ENCODE measurements at places on chromosomes 16 and 17.

- DNase-seq, result no peak
These were observed 117.6 kb downstream of the TANGO6 start for GRCh38 chr16:68960910-68961309.

GRCh38 chr16:89167425-89167941 is 4.1 kb upstream of the CDH15 start:
- DNase-seq, result peak; percentile 15

DNA sequence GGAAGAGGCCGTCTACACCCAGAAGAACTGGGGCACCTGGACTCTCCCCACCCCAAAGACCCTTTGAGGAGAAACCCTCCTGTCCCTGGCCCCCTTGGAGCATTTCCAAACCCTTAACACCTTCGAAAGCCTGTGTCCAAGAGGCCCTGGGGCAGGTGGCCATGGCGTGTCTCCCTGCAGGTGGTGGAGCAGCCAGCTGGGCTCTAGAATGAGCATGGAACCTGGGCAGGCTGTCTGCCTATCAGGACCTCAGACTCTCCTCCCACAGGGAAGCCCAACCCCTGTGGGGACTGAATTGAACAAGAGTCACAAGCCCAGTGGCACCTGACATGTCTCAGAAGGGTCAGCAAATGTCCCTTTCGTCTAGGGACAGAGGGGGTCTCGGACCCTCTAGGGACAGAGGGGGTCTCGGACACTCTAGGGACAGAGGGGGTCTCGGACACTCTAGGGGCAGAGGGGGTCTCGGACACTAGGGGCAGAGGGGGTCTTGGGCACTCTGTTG is 8.4 kb downstream of the CBX4 start:
- DNase-seq, result no peak

DNA sequence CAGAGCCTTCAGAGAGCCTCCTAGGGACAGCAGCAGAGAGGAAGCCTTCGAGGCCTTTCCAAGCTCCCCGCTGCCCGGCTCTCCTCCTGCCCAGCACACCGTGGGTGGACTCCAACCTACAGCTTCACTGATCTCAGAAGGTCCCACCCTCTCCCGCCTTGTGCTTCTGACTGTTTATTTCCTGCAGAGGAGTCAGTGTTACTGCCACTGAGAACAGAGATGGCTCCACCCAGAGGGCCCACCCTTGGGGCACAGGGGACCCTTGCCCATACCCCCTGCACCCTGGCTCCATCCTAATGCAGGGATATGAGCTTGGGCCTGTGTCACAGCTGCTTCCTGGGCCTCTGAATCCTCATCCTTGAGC is 52.8 kb upstream of the TOB1 start:
- no peak for DNase-seq

DNA sequence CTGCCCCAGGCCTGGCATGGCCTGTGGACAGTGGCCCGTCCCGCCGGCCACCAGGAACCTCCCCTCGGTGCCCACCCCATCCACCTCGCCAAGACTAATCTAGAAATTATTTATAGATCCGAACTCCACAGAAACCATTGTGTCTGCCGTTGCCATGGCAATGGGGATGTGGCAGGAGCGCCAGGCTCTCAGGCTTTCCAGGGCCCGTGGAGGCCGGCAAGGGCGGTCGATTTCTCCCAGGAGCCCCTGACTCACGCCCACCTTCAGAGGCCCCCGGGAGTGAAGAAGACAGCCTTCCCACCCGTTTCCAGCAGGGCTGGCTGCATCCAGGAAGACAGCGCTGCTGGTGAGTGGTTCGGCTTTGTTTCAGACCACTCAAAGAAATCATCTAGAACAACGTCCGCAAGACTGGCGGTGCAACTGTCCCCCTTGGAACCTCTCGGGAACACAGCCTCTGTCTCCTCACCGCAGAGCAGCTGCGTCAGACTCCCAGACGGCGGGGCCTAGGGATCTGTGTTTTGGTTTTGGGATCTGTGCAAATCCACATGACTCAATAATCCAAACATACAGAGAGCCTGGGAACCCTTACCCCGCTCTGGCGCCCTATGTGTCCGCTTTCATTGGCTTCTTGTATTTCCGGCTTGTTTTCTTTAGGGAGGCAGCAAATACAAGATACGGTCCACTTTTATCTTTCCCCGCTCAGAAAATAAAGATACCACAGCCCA is 48.5 kb upstream of the ZCCHC14 start:
- DNase-seq, result no peak

GRCh38 chr17:48074322-48075081 is 26.3 kb downstream of the NFE2L1 start:
- DNase-seq, result peak; percentile 49

- no peak for DNase-seq
These were observed 16.0 kb upstream of the CCL18 start for GRCh38 chr17:36048066-36048465.
